Naive thymus-derived CD8-positive, alpha-beta T cell (primary cell): ENCODE measurements at places on chromosomes 4 and X. TPM values are rescaled to one million over a fixed set of nuclear protein-coding genes. Genes with fewer than 3 reads are reported as not detected.

ELOVL6 gene
- 0.57 TPM for total RNA-seq

PWWP3B gene
- total RNA-seq = not detected

HS6ST2 gene
- not detected for total RNA-seq

CXCL1 gene
- total RNA-seq = not detected

ARMCX6 gene
- 38.0 TPM for total RNA-seq

SRD5A3 gene
- 3.2 TPM for total RNA-seq

KIT gene
- total RNA-seq = 0.08 TPM

MAGEC1 gene
- not detected for total RNA-seq

PHEX gene
- total RNA-seq = 0.19 TPM

NOCT gene
- total RNA-seq = 2.1 TPM

SPANXB1 gene
- not detected for total RNA-seq

GAGE1 gene
- not detected for total RNA-seq

GAGE12E gene
- not detected for total RNA-seq

SSX4B gene
- total RNA-seq = not detected

TEX13D gene
- total RNA-seq = not detected

CLDN2 gene
- total RNA-seq = not detected

ODAPH gene
- not detected for total RNA-seq

CFP gene
- 19.5 TPM for total RNA-seq
